ENCODE measurements at places on chromosomes 5 and 9. TPM values are rescaled to one million over a fixed set of nuclear protein-coding genes. Genes with fewer than 3 reads are reported as not detected.

DNA sequence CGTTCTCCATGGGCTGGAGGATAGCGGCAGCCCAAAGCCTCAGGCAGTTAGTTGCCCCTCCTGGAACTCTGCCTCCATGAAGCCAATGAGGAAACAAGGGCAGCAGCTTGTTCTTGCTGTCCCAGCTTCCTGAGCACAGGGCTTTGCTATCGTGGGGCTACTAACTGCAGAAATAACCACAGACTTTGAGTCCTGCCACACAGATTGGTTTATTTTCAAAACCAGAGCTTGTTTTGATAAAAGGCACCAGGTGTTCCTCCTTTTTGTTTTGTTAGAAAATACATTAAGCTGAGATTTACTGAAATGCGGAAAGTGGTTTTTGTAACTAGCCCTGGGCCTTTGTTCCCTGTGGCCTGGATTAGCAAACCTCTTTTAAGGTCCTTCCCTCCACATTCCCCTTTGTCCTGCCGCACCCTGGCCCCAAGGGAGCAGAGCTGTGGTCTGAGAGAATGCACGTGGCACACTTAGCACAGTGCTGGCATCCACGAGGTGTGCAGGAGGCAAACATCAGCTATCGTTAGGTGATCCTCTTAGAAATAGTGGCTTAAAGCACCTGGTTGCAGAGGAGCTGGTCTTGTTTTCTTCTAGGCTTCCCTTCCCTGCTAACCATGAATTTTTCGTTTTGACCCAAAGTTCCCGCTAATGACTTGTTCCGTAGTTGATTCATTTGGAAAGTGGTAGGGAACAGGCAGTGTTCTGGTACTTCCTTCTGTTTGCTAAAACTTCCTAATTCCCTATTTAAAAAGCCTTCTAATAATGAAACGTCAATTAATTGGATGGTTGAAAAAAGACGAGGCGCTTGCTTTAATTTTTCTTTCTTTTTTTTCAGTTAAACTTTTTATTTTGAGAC lies 21.5 kb downstream of the MVB12B start:
- peak; percentile 54 for DNase-seq
- no peaks in the 10 kb centered on the region for H3K27me3 ChIP-seq
- H3K27ac ChIP-seq, result no peak overlapping the region
- peaks cover 8% of the 10 kb centered on the region for H3K4me1 ChIP-seq

DNA sequence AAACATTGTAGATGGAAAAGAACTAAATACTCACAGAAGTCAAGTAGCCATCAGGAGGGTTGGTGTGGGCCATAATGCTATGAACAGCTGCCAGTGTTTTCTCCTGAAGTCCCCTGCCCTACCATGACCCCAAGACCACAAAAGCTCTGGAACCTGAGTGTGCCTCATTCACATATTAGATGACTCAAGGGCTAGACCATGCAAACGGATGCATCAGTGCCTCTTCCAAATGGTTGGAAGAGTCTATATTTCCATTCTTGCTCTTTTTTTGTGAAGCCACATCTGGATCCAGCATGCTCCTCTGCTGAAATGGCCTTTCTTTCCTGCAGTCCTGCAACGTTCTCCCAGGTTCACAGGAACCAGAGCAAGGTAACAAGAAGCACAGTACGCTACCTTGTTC lies 136.6 kb upstream of the EPB41L4A start:
- H3K4me1 ChIP-seq, result no peaks in the 10 kb centered on the region
- no peak overlapping the region for H3K27ac ChIP-seq
- DNase-seq, result no peak
- H3K27me3 ChIP-seq, result no peaks in the 10 kb centered on the region
- no peak overlapping the region for H3K4me3 ChIP-seq

Gene GFM2
- total RNA-seq, result 30.0 TPM

Gene FCN2
- not detected for total RNA-seq

- DNase-seq, result no peak
- no peak overlapping the region for H3K27ac ChIP-seq
- H3K4me1 ChIP-seq, result no peaks in the 10 kb centered on the region
- H3K27me3 ChIP-seq, result no peaks in the 10 kb centered on the region
- H3K36me3 ChIP-seq, result peaks cover 4% of the 10 kb centered on the region
- H3K4me3 ChIP-seq, result no peak overlapping the region
These were observed 52.8 kb upstream of the XPA start for GRCh38 chr9:97749928-97750327.

Data from H9 (cell line).